ENCODE measurements at places on chromosomes 5 and 9. TPM values are rescaled to one million over a fixed set of nuclear protein-coding genes. Genes with fewer than 3 reads are reported as not detected.

GRCh38 chr9:15238646-15239045 is 68.4 kb downstream of the TTC39B start:
- no peaks in the 10 kb centered on the region for H3K36me3 ChIP-seq
- H3K4me3 ChIP-seq: no peak overlapping the region
- H3K27ac ChIP-seq: no peak overlapping the region
- H3K4me1 ChIP-seq: no peaks in the 10 kb centered on the region
- DNase-seq: no peak

- no peak for DNase-seq
- H3K36me3 ChIP-seq: no peaks in the 10 kb centered on the region
- H3K27ac ChIP-seq: no peak overlapping the region
- no peaks in the 10 kb centered on the region for H3K4me1 ChIP-seq
- no peaks in the 10 kb centered on the region for H3K27me3 ChIP-seq
- no peak overlapping the region for H3K4me3 ChIP-seq
Observed at GRCh38 chr5:66945389-66946349, 250.9 kb downstream of the CD180 start.

- no peak for DNase-seq
- no peak overlapping the region for H3K4me3 ChIP-seq
- no peaks in the 10 kb centered on the region for H3K4me1 ChIP-seq
- H3K27ac ChIP-seq: no peak overlapping the region
Observed at GRCh38 chr9:108631496-108632285, 224.1 kb downstream of the ACTL7B start.

GRCh38 chr5:86841000-86841644 is 223.4 kb downstream of the COX7C start:
- H3K27me3 ChIP-seq: no peaks in the 10 kb centered on the region
- H3K27ac ChIP-seq: no peak overlapping the region
- H3K36me3 ChIP-seq: no peaks in the 10 kb centered on the region
- no peak overlapping the region for H3K4me3 ChIP-seq
- H3K4me1 ChIP-seq: no peaks in the 10 kb centered on the region
- DNase-seq: no peak

- no peak overlapping the region for H3K4me3 ChIP-seq
- no peaks in the 10 kb centered on the region for H3K36me3 ChIP-seq
- H3K4me1 ChIP-seq: no peaks in the 10 kb centered on the region
- no peak overlapping the region for H3K27ac ChIP-seq
- DNase-seq: no peak
Observed at GRCh38 chr5:64000096-64000495, 37.9 kb upstream of the HTR1A start.

- no peak overlapping the region for H3K4me3 ChIP-seq
- H3K27ac ChIP-seq: no peak overlapping the region
- no peaks in the 10 kb centered on the region for H3K36me3 ChIP-seq
Observed at GRCh38 chr5:119322948-119323537, 32.8 kb upstream of the TNFAIP8 start.

DNA sequence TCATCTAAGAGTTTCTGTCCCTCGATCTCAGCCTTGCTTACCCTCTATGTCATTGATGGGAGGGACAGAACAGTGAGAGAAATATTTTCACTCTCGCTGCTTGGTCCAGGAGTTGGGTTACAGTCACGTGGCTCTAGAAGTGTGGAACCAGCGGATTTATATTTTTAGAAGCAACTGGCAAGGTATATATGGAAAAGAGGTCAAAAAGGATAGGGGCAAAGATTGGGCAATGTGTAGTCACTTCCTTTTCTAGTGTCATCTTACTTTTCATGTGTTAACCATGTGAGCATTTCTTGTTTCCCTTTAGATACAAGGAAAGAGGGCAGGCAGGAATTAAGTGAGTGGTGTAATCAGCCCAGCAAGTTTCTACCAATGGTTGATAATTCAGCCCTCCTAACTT is 111.5 kb upstream of the ZNF366 start:
- no peaks in the 10 kb centered on the region for H3K4me1 ChIP-seq
- H3K36me3 ChIP-seq: no peaks in the 10 kb centered on the region
- H3K4me3 ChIP-seq: no peak overlapping the region

GRCh38 chr5:89377767-89378455 is 494.9 kb upstream of the MEF2C start:
- no peaks in the 10 kb centered on the region for H3K27me3 ChIP-seq
- no peak overlapping the region for H3K27ac ChIP-seq
- H3K36me3 ChIP-seq: no peaks in the 10 kb centered on the region
- DNase-seq: no peak

GRCh38 chr5:170219615-170220014 is 13.2 kb upstream of the C5orf58 start:
- H3K27ac ChIP-seq: no peak overlapping the region
- H3K36me3 ChIP-seq: no peaks in the 10 kb centered on the region
- H3K4me1 ChIP-seq: no peaks in the 10 kb centered on the region
- no peaks in the 10 kb centered on the region for H3K27me3 ChIP-seq

DNA sequence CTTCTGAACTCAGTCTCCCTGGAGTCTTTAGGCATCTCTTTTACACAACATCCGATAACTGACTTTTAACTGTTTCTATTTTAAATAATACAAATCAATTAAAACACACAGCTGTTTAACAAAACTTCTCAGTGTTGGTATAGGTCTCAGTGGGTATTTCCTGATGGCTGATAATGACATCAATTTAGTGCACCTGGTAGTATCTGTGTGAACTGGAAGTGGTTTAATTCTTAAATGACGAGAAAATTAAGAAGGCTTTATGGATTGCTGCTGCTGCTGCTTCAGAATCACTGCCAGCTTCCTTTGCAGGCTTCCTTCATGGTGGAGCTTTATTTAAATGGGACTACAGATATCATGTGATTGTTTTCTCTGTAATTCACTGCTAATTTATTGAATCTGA is 92.3 kb downstream of the RPS23 start:
- no peak overlapping the region for H3K4me3 ChIP-seq
- H3K4me1 ChIP-seq: no peaks in the 10 kb centered on the region

DNA sequence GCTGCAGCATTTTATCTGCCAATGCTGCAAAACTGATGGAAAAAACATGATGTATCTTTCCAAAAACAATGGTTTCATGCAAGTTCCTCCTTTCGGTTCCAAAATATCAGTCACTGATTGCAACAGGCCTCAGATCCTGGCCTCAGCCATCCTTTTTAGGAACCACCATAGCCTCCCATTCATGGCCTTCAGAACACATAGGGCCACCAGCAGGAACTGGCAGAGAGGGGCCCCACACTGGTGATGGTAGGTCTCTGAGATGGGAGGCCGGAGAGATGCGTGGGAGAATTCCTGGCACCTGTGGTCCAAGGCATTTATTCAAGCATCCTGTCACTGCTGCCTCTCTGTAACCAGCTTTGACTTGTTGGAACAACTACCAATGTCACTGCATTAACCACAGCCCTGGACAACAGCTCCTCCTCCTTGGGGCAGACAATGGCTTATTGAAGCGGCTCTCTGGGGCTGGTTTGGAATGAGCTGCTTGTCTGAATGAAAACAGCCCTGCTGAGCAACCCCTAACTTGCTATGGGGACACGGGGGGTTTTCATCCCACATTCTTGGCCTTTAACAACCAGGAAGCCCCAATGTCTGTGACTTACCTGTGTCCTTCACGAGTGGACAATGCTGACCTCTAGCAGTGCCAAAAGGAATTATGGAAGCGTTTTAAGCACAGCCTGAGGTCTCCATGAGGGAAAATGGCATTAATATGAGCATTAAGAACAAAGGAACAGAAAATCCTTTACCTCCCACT is 108.1 kb downstream of the LHFPL2 start:
- H3K27ac ChIP-seq: peak overlapping the region; percentile 8
- no peaks in the 10 kb centered on the region for H3K4me1 ChIP-seq
- no peak overlapping the region for H3K4me3 ChIP-seq
- no peaks in the 10 kb centered on the region for H3K36me3 ChIP-seq
- no peak for DNase-seq
- no peaks in the 10 kb centered on the region for H3K27me3 ChIP-seq

GRCh38 chr9:128120061-128120740 is 7.3 kb downstream of the PTGES2 start:
- DNase-seq: no peak
- H3K4me1 ChIP-seq: no peaks in the 10 kb centered on the region
- H3K4me3 ChIP-seq: no peak overlapping the region

Gene IL3
- polyA plus RNA-seq: not detected

Gene GMCL2
- not detected for polyA plus RNA-seq

Gene ECSCR
- 31.9 TPM for polyA plus RNA-seq

Gene LECT2
- not detected for polyA plus RNA-seq

Gene PDLIM4
- 31.6 TPM for polyA plus RNA-seq

Gene RELL2
- polyA plus RNA-seq: 8.2 TPM

Gene NDUFS4
- 219 TPM for polyA plus RNA-seq

Gene SLCO6A1
- not detected for polyA plus RNA-seq

Measured in kidney (tissue), 22 donors.